ENCODE measurements at places on chromosomes 6 and 20.
A peak's percentile ranks its signal among the peaks of the same experiment; 100 is the strongest.

DNA sequence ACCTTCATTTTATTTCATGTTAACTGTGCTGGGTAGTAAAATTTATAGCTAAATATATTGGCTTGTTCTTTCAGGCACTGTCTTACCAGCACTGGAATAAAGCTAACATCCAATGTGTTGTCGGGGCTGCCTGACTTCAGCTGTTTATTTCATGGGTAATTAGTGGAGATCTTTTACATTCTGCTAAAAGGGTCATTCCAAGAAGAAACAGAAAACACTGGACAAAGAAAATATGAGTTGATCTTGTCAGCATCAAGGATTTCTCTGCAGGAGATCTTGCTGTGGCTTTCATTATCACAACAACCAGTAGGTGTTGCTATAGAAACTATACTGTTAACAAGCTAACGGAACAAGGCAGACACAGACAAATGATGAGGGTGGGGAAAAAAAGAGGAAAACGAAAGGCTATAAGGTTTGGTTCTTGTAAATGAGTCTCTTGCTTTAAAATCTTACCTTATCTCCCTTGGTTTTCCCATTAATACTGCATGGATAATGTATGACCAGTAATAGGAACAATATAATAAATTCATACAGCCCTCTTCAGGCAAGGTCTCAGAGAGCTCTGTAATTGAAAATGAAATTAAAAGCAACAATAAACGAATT lies 206.8 kb downstream of the SIM1 start:
- DNase-seq, result no peak

DNA sequence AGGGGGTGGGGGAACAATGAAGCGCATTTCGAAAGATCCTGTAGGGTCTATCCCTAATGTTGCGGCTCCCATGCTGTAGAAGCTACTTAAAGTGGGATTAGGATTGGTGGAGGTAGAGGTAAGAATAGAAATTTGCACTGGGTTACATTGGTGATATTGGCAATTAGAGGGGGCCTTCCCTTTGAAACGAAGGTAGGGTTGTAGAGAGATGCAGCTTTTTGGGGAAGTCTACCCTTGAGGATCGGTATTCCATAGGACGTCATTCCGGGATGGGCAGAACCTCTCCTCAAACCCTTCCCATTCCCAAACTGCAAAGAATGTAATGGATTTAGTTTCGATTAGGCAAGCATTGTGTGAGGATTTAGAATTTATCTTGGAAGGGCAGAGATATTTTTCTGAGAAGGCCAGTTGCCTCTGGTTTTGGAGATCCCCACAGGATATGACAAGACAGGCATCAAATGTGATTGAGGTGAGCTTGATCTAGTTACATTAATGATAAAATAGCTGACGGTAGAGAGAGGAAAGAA lies 5.4 kb upstream of the ZNFX1 start:
- no peak for DNase-seq

DNA sequence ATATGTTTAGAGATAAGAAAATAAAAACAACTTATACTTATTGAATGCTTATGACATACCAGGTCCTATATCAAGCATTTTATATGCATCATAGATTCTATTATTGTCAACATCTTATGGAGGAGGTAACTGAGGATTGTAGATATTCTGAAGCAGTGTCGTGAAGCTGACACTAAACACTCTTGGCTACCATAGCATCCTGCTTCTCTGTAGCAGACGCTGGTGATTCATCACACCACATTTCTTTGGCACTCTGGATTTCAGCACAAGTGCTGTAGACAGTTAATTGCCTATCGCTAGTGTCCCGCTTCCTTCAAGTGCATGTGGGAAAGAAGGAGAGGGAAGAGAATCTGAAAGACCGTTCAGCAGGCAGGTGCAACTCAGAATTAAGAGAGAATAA lies 317.1 kb downstream of the PLCB1 start:
- no peak for DNase-seq

DNA sequence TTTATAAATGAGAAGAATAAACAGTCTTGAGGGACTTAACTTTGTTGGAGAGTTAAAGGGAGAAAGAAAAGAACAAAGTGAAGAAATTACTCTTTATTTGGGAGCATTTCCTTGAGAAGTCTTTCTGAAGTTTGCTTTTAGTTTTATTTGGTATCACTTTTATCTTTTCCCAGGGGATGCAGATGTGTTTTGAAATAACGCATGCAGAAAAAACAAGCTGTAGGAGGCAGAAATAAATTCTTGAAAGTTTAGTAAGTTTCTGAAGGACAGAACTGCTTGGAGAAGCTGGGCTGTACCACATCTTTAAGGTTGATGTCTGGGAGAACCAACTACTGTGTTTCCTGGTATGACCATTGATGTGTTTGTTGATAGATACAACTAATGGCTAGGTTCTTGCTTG lies 75.0 kb downstream of the PLCB4 start:
- DNase-seq, result no peak

DNA sequence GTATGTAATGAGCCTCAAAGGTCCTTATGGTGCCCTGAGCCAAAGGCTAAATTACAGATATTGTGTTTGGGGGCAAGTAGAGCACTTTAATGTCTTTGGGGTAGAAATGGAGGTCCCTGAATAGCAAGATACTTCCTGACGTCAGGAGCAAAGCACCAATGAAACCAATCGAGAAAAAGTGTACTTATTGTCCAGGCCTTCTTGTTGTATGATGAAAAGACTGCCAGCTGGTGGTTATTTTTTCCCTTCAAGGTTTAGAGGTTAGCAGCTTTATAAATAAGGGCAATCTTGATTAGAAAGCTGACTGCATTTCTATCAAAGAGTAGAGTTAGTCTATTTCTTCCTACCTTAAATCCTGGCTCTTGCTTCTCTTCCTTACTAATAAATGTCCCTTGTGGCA lies 76.1 kb upstream of the HSF2 start:
- no peak for DNase-seq

DNA sequence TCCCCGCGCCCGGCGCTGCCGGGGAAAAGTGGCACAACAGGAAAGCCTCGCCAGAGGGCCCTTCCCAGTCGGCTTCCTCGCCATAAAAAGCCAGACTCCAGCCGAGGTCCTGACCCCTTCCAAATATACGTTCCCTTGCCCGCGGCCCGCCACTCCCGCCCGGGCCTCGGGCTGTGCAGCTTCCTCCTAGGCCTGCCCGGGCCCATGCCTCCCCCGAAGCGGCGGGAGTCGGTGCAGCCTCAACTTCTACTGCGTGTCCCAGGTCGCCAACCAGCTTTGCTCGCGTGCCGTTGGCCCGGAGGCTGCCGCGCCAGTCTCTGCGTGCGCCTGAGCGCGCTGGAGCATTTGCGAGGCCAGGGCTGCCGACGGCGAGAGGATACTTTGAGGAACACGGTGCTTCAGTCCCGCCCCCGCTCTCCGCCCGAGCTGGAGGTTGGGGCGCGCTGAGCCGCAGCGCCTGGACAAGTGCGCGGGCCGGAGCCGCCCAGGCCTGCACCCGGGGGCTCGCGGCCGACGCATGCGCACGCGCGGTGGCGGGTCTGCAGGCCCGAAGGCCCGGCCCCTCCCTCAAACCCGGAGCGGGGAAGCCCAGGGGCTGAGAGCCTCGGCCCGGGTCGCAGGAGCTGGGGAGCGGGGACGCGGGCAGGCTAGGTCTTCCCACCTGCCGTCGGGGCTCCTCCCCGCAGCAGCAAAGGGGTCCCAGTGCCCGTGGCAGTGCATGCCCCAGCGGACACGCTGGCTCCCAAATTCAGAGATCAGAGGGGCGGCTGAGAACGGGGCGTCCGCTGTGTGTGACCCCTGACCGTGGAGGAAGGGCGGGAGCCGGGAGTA lies 10.2 kb downstream of the FOXC1 start:
- no peak for DNase-seq

- no peak for DNase-seq
Observed at GRCh38 chr6:108625581-108625980, 64.9 kb downstream of the FOXO3 start.

DNA sequence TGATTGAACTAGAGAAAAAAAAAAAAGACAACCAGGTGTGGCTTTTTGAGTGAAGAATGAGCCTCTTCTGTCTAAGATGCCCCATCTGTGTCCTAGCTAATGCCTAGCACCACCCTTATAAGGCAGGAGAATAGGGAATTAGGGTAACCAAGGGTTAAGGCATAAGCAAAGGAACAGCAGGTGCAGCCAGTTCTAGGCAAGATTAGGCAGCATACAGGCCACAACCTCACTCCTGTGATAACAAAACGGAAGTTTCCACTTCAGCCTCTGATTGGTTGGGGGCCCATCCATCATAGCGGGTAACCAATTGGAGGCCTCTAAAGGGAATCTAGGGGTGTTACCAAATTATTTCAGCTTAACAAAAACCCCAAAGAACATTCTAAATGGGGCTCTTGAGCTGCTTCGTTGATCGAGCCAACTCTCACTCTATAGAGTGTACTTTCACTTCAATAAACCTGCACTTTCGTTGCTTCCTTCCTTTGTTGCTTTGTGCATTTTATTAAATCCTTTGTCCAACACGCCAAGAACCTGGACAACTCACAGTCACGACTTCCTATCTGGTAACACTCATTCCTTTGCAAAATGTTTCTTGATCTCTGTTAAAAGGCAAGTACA lies 61.9 kb upstream of the TAGAP start:
- DNase-seq, result peak; percentile 95

DNA sequence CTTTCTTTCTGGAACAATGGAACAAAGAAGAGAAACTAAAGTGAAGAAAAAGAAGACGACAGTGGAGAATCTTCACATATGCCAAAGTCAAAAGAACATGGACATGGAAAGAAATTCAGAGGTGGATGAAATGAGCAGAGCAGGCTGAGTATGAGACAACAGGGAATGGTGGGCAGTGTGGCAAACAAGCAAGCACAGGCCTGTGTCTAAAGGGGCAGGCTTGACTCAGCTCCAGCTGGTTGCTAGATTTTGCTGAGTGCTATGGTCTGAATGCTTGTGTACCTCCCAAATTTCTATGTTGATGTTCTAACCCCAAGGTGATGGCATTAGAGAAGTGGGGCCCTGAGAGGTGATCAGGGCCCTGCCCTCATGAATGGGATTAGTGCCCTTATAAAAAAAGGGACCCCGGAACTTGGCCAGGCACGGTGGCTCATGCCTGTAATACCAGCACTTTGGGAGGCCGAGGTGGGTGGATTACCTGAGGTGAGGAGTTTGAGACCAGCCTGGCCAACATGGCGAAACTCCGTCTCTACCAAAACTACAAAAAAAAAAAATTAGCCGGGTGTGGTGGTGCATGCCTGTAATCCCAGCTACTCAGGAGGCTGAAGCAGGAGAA lies 49.6 kb downstream of the ZMYND8 start:
- DNase-seq, result no peak

GRCh38 chr20:51688600-51689244 lies 79.5 kb downstream of the ATP9A start:
- DNase-seq, result no peak

DNA sequence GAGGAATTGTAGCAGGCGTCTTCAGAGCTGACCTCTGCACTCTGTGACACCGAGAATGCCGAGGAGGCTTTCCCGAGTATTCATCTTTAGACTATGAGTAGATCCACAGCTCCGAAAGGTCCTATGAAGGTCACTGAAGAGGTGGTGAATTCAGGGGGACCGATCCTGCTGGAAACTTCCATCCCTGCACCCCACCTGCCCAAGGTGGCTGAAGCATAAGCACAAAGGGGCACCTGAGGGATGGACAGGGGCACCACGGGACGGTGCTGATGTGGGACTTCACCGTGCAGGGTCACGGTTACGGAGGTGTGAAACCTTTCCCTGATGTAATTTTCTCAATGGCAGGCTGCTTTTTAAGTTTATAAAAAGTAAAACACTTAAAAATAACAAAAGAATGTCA lies 24.4 kb downstream of the DIDO1 start:
- no peak for DNase-seq

GRCh38 chr6:111076024-111076695 lies 11.1 kb upstream of the SLC16A10 start:
- DNase-seq, result no peak

- DNase-seq, result peak; percentile 24
Observed at GRCh38 chr6:159981403-159982245, 12.7 kb downstream of the IGF2R start.

- DNase-seq, result no peak
Observed at GRCh38 chr6:32610682-32611296, 21.1 kb upstream of the HLA-DRB1 start.

DNA sequence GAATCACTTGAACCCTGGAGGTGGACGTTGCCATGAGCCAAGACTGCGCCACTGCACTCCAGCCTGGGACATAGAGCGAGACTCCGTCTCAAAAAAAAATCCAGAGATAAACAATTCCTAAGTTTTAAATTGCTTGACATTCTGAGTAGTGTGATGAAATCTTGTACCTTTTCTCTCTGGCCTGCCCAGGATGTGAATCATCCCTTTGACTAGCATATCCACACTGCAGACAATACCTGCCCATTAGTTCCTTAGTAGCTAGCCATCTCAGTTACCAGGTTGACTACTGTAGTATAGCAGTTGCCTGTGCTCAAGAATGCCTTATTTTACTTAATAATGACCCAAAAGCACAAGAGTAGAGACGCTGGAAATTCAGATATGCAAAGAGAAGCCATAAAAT lies 2.8 kb downstream of the ZFP57 start:
- no peak for DNase-seq

DNA sequence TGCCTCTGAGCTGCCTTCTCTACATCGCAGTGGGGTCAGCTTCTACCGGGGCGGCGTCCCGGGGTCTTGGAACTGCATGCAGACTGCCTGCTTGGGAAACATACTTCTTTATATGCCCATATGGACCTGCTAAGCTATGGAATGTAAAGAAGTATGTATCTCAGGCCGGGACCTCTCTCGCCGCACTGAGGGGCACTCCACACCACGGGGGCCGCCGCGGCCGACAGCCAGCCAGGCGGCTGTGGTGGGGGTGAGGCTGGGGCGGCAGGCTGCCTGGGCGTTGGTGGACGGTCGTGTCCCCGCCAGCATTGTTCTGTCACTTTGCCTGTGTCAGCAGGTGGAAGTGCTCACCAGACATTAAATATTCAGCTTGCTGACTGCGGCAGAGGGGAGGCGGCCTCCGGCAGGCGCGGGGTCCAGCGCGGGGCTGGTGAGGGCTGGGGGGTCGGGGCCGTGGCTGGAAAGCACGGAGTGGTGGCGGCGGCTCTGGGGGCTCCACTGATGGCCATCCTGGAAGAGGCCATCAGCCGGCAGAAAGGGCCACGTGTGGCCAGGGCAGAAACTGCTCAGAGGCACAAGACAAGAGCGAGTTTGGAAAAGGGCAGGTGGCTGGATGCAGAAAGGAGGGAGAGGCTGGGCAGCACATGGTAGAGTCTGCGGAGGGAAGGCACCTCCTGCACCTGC lies 78.6 kb upstream of the GATA5 start:
- no peak for DNase-seq

DNA sequence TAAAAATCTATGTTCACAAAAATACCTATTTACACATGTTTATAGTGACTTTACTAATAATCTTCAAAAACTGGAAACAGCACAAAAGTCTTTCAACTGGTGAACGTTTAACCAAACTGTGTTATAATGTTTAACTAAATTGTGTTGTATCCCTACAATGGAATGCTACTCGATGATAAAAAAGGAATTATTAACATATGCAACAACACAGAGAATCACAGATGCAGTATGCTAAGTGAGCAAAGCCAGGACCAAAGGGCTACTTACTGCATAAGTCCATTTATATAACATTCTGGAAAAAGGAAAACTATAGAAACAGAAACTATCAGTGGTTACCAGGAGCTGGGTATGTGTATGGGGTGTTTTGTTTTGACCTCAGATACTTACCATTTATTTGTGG lies 602.2 kb upstream of the BTBD3 start:
- no peak for DNase-seq
